ENCODE measurements at places on chromosomes 5 and 9.

DNA sequence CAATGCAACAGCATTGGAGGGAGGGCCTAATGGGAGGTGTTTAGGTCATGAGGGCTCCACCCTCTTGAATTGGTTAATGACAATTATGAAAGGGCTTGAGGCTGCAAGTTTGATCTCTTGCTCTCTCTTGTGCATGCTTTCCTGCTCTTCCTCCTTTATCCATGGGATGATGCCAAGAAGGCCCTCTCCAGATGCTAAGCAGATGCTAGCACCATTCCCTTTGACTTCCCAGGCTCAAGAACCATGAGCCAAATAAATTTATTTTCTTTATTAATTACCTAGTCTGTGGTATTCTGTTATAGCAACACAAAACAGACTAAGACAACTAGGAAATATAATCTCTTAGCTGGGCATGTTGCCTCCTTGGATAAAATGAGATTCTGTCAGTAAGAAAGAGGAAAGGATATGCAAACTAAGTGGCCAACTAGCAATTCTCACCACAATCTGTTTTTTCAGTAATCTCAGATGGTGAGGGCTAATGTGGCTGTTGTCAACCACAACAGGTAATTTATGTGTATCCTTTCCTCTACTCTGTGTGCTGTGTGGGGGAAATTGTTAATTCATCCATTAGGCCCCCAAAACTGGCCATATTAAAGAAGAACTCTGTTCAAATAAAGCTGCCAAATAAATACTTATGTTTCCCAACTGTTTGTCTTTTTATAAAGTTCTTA, 269.1 kb upstream of the CD180 start:
- DNase-seq = peak; percentile 57

DNA sequence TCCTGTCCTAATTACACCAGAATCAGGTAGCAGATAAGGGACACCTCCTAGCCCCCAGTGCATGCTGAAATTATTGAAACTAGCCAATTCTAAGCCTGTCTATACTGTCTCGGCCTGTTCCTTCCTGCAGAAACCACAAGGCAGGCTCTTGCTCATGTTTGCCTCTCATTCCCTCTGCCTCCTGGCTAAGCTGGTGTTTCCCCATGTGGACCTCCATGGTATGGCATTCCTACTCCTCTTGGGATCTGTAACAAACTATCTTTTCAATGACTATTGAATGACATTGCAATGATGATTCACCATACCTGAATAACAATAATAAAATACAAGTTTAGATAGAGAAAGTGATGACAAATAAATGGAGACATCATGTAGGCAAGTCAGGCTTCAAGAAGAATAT, 35.6 kb upstream of the ADAMTS16 start:
- DNase-seq = no peak

GRCh38 chr9:117448066-117448465, 33.2 kb upstream of the ASTN2 start:
- no peak for DNase-seq

GRCh38 chr5:140175367-140176030, 511 bp downstream of the CYSTM1 start:
- peak; percentile 85 for DNase-seq

All from common myeloid progenitor, CD34-positive (primary cell).